Stimulated activated CD8-positive, alpha-beta memory T cell treated with anti-CD3 and anti-CD28 coated beads, Interleukin-2, amount 100 ng/mL, for 1 hour (primary cell): ENCODE measurements at places on chromosomes 2 and 18.

DNA sequence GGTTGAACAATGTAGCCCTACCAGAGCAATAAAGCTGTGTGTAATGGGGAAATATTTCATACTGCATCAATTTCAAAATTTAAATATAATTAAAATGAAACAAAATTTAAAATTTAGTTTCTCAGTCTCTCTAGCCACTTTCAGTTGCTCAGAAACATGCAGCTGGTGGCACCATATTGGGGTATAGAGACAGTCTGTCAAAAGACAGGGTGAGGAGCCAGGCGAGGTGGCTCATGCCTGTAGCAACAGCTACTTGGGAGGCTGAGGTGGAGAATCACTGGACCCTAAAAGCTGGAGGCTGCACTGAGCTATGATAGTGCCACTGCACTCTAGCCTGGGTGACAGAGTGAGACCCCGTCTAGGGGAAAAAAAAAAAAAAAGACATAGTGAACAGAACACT lies 20.1 kb downstream of the ANXA4 start:
- DNase-seq = no peak

- DNase-seq = no peak
These were observed 166.9 kb upstream of the KLF7 start for GRCh38 chr2:207332480-207333212.

DNA sequence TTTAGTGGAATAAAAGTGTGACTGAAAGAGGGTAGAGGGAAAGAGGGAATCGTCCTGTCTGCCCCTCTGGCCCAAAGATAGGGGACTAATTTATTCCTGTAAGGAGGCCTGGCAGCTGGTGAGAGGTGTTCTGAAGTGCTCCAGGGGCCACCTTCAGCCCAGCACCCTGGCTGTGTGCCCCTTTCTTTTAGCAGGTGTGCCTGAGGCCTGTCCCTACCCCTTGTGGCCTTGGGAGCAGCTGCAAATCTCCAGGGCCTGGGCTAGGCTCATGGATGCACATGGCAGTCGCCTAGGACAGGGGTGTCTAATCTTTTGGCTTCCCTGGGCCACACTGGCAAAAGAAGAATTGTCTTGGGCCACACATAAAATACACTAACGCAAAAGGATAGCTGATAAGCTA lies 37.3 kb downstream of the FHOD3 start:
- DNase-seq = no peak

DNA sequence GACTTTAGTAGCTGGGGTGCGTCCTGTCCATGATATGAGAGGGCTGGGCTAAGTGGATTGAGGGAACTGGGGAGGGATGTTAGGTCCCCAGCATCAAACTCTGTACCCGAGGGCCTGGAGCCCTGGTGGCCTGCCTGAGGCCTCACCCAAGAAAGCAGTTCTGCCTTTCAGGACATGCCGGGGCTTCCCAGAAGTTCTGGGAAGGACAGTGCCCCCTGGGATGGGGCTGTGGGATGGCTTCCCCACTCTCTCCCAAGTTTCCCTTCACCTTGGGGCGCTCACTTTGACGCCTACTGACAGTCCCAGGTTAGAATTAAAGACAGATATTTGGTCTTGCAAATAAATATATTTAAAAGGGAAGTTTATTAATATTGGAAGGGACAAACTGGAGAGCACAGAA lies 1.8 kb downstream of the OXER1 start:
- DNase-seq = no peak

- DNase-seq = no peak
These were observed 11.2 kb downstream of the EFR3B start for GRCh38 chr2:25053041-25053440.

DNA sequence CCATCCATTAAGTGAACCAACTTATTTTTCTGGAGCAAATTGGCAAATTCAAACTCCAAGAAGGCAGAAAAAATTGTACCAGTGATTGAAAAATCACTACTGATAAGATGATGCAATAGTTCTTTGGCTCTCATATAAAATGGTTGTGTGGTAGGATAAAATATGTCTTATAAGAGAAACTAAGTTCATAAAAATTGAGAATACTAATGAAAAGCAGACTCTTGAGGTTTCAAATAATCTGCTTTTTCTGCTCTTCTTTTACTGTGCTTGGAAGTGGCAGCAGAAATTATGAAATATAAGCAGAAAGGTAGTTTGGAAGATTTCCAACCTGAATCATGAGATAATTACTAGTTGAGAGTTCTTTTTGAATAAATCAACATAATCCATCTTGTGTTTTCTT lies 61.9 kb downstream of the PPP1R1C start:
- DNase-seq = no peak

- DNase-seq = no peak
These were observed 2.9 kb downstream of the DDX1 start for GRCh38 chr2:15594291-15595256.

GRCh38 chr2:239264492-239264837 lies 136.4 kb downstream of the HDAC4 start:
- no peak for DNase-seq

GRCh38 chr2:179793238-179793637 lies 68.2 kb downstream of the ZNF385B start:
- no peak for DNase-seq

DNA sequence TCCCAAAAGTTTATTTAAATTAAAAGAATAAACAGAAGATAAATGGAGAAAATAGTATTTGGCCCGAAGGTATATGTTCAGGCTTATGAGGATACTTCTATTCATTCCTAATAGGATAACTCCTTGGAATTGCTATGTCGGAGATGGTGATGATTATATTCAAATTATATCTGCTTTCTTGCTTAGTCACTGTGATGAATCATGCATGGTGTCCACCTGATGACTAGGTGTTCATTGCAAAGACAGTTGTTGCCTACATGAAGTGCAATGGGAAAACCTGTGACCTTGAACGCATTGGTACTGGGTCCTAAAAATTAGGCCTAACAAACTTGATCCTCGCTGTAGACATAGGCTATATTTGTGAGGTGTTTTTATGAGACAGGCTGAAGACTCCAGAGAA lies 617.3 kb upstream of the ZEB2 start:
- DNase-seq = no peak

- peak; percentile 48 for DNase-seq
These were observed 2.9 kb upstream of the CRYBA2 start for GRCh38 chr2:218995972-218996711.

GRCh38 chr18:67428158-67428557 lies 88.4 kb downstream of the DSEL start:
- no peak for DNase-seq

DNA sequence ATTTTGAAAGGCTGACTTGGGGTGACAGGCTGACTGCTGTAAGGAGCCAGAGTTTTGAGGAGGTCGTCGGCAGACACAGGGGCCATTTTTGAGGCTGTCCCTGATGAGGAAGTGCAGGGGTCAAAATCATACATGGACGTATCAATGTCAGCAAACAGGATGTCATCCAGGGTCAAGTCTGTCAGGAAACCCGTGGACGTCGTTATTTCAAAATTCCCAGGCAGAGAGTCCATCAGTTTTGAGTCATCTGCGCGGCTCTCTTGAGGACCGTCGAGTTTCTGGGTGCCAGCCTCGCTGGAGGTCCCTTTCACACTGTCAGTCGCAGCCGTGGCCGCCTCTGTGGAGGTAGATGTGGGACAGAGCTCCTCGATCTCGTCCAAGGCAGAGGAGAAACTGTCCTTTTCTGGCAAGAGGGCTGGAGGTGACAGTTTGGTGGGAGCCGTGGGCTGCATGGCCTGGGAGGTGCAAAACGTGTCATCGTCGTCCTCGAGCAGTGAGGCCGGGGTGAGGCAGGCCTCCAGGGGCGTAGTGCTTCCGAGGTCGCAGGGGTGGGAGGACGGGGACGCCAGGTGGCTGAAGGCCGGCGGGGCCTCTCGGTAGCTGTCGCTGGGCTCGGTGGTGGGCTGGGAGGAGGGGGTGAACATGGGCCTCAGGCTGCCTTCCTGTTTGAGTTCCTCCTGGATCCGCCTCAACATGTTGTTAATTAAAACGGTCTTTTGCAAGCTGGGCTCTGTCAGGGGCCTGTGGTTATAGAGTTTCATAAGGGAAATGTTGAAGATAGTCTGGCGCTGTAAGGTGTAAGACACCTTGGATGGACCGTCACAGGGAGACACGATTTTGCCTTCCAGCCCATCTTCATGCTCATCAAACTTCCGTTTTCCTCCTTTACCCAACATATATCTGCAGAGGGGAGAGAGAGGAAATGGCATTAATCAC lies 17.5 kb downstream of the SERTAD2 start:
- no peak for DNase-seq

GRCh38 chr18:31554776-31555175 lies 36.9 kb upstream of the TTR start:
- no peak for DNase-seq

GRCh38 chr2:129922571-129923264 lies 56.7 kb upstream of the RAB6C start:
- DNase-seq = no peak

DNA sequence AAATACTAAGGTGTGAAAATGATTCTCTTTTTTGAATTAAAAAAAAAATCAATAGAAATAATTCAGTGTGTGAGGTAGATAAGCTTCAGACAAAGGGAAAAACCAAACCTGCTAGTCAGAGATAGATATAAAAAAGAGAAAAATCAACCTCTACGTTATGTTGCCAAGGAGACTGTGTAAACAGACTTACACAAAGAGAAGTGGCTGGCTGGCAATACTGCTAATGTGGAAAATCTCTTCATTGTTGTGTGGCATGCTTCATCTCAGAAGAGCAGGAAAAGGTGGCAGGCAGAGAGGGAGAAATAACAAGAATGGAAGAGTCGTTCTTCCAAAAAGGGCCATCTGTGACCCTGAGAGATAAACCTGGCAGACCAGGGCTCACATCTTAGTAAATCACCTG lies 200.8 kb downstream of the SLC8A1 start:
- no peak for DNase-seq

GRCh38 chr2:129212299-129212958 lies 767.0 kb upstream of the RAB6C start:
- no peak for DNase-seq

DNA sequence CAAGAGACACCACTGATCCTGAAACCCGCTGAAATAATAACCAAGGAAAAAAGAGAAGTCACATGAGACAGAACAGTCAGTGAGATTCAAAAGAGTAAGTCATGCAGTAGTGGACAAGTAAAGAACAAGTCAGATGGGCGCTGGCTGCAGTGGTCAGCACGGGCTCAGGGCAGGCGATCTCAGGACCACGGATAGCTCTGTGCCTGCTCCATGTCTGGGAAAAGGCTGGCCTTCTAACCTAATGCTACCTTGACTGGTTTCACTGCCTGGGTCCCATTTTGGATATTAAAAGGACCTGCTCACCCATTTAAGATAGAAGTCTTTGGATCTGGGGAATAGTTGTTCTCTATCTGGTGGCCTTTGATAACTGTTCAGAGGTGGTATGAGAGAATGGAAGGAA lies 61.7 kb upstream of the LCLAT1 start:
- DNase-seq = no peak

DNA sequence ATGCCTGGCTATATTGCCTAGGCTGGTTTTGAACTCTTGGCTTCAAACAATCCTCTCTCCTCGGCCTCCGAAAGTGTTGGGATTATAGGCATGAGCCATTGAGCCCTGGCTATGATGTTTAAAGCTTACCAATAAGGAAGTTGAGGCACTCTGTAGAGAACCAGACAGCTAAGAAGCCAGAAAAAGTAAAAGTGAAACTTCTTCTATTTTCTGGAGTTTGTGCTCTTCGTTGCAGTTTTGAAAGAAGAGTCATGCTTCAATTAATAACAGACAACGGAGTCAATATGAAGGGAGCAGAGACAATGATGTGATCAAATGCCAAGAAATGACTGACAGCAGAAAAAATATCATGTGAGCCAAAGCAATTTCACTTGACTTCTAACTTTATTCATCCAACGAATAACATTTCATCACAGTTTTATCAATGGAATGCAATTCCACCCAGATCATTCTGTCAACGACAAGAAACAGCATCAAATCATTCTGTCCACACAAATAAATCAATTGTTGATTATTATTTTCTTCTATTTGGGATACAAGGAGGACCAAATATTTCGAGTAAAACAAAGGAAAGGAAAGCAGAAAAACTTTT lies 175.5 kb upstream of the CELF4 start:
- no peak for DNase-seq

DNA sequence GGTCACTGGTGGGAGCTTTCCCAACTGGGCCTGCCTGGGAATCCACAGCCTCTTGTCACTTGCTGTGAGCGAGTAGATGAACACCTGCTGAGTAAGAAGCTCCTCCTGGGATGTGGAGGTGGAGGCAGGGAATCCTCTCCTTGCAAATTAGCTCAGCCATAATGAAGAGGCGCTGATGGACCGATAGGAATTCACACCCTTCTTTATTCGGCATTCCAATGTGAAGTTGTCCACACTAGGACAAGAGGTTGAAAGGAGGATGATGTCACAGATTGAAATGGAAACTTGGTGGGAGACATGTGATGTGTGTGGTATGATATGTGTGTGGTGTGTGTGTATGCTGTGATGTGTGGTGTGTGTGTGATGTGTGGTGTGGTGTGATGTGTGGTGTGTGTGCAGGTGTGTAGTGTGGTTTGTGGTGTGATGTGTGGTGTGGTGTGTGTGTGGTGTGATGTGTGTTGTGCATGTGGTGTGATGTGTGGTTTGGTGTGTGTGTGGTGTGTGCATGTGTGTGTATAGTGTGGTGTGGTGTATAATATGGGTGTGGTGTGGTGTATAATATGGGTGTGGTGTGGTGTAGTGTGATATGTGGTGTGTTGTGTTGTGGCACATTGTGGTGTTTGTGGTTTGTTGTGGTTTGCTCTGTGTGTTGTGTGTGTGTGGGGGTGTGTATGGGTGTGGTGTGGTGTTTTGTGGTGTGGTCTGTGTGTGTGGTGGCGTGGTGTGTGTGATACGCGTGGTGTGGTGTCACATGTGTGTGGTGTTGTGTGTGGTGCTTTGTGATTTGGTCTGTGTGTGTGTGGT lies 216.4 kb downstream of the BCL2 start:
- no peak for DNase-seq

DNA sequence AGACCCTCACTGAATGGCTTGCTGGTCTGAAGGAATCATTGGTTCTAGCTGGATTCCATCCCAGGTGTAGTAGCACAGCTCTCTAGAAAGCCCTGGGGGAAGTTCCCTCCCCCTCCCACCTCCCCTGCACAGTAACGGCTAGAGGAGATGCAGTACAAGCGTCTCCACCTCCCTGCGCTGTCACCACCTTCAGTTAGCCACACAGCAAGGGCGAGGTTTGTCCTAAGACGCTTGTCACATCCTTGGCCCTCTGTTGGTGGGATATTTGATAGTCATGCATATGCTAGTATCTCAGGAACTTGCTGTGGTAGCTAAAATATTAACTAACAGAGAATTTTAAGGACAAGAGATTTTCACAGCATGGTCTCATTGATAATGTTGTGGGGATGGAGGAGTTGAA lies 19.4 kb downstream of the TRAPPC12 start:
- DNase-seq = no peak

DNA sequence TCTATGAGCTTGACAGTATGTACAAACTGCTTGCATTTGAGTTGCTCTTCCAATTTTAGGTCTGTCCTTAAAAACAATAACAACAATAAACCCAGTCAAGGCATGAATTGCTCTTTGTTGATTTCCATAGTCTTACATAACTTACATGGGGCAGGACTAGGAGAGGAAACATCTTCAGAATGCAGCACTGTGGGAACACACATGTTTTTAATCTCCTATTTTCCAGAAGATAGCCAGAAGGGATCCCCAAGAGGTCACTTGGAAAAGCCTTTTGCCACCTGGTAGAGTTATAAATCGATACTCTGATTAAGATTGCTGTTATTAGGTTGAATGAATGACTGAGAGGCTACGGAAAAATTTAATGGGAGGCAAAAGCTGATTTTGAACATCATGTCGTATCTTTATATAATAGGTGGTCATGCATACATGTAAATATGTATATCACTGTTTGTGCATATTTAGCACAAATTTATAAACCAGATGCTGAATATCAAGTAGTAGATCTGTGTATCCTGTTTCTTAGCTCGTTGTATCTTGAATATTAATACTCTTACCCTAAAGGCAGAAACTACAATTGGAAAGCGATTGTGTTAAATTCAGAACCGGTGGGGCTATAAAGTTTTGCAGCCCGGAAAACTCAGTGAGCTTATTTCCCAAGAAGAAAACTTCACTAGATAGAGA lies 479.4 kb upstream of the TCF4 start:
- no peak for DNase-seq
